Ovary (tissue), 10 donors: ENCODE measurements at places on chromosomes 5 and 9. TPM values are rescaled to one million over a fixed set of nuclear protein-coding genes. Genes with fewer than 3 reads are reported as not detected.

DNA sequence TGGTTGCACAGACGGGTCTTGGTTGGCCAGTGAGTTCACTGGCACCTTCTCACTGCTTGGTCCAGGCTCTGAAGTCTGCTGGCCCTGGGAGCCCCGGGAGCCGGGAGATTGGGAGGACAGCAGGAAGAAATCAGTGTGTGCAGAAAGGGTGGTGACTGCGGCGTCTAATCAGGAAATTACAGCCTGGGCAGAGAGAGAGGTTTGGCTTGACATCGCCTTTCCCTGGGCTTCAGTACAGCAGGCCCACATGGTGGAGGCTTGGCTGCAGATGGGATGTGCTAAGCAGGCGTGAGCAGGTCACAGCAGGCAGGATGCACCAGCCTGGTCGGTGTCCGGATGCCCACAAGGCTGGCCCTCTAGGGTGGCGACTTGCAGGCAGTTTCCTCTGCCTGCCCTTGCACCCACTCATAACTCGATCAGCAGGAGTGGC lies 17.2 kb downstream of the PITX1 start:
- DNase-seq = peak; percentile 1

DNA sequence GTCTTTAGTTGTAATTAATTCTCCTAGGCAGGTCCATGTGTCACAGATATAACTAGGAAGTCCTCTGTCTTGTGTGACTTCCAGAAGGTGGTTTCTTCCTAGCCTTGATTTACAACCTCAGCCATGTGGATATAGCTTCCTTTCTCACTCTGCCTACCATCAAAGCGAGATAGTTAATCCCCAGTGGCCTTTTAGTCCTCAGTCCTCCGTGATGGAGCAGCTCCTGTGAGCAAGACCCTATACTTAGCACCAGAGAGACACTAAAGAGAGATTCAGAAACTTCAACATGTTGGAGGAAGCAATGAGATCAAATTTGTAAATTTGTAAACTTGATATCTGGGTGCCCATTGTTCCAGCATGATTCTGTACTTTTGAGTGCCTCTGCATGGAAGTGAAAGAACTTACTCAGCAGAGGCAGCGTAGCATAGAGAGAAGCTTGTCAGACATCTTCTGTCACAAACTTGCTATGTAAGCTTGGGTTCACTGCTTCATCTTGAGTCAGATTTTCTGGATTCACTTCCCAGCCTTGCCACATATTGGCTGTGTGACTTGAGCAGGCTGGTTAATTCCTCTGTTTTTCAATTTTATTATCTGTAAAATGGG lies 170.2 kb upstream of the NR3C1 start:
- DNase-seq = no peak

DNA sequence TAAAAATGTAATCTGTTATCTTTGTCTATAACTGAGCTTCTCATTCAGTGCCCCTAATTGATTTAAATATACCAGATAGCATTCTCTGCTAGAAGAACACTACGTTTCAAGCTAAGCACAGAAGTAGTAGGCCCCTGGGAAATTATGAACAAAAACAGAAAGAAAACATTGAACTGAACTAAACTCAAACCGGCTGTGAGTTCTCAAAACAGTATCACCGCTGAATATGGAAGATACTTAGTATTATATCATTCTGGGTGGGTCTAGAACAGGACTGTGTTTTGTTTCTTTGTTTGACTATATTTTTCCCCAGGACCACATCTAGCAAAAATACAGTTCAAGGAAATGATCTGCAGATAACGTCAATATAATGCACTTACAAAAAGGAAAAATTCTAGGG lies 95.1 kb upstream of the HMHB1 start:
- no peak for DNase-seq

DNA sequence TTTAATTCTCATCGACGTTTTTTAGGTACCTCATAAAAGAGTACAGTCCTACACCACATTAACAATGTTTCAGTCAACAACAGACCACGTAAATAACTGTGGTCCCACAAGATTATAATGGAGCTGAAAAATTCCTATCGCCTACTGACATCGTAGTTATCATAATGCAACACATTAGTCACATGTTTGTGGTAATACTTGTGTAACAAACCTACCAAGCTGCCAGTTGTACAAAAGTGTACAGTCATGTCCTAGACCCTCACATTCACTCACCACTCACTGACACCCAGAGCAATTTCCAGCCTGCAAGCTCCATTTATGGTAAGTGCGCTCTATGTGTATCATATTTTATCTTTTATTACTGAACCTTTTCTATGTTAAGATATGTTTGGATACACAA lies 16.8 kb downstream of the GNAQ start:
- no peak for DNase-seq

The HMCN2 gene
- total RNA-seq = 0.77 TPM

The AMBP gene
- not detected for total RNA-seq

The IL31RA gene
- total RNA-seq = 0.20 TPM

The RANBP17 gene
- 8.5 TPM for total RNA-seq

The SIT1 gene
- 0.20 TPM for total RNA-seq

The ABO gene
- 23.1 TPM for total RNA-seq
